Naive thymus-derived CD8-positive, alpha-beta T cell (primary cell): ENCODE measurements at places on chromosomes 1 and 21.

- DNase-seq: no peak
Observed at GRCh38 chr1:183070234-183070922, 47.2 kb downstream of the LAMC1 start.

DNA sequence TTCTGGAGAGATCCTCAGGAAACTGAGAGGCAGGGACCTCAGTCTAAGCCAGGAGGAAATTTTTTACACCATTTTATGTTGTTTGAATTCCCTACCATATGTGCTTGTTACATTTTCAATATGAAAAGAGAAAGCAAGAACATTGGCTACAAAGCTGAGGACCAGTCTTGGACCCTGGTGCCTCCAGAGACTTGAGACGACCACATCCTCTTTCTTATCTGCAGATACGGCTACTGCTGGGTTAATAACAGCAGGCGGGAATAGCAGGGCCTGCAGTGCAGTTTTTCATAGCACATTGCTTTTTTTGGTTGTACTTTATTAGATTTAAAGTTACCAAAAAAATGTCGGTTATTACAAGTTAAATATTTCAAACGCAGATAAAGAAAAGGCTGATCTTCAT lies 3.9 kb downstream of the KDM4A start:
- DNase-seq: no peak

- DNase-seq: no peak
Observed at GRCh38 chr21:16117851-16118590, 388.2 kb downstream of the USP25 start.

DNA sequence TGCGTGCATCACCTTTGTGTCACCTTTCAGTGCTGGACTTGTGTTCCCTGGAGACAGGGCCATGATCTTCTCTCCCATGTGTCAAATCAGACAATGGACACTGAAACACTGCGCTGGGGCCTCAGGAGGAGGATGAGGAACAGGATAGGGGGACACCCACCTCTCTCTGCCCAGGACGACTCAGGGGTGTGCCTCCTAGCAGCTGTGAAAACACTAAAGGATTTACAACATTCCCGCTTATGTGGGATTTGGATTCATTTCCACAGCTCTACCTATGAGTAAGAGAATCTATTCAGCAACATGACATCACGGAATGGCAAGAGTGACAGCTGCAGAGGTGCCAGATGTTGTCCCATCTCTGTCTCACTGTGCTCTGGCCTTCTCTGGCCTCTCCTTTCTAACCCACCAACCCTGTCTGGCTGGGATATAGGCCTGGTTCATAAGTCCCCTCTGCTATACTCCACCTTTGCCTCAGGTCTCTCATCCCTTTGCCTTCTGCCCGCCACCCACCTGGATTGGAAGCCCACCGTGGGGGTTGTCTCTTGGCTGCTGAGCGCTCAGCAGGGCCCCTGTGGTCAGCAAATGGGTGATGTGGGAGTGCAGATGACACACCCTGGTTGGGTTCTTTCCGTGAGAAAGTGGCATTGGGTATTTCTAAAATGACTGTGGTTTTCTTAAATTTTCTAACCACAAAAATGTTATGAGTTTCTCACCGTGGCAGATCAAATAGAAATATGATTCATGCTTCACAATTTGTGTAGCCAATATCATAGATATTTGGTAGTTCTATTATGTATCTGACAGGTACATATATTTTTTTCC lies 47.1 kb upstream of the TLR5 start:
- DNase-seq: no peak

DNA sequence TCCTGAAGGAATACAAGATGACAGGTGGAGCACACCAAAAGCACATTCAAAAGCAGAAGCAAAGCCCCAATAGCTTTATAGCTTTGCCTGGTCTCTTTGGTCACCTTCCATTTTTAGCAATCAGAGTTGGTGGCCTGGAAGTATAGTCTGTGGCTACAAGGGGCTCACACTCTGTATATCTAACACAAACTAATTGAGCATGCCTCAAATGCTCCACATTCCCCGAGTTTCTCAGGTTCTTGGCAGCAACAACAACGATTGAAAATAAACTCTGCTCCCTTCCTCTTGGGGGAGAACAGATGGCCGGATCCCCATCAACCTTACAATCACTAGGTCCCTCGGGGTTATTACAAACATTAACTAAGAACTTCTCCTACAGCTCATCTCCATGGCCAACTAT lies 24.9 kb upstream of the TADA1 start:
- DNase-seq: no peak

GRCh38 chr1:29830383-29830782 lies 594.1 kb downstream of the PTPRU start:
- DNase-seq: no peak

GRCh38 chr1:158564608-158565007 lies 5.8 kb downstream of the OR6P1 start:
- no peak for DNase-seq

- no peak for DNase-seq
Observed at GRCh38 chr1:161162052-161162451, 2.8 kb downstream of the USP21 start.

- no peak for DNase-seq
Observed at GRCh38 chr1:29227511-29227910, 3.2 kb downstream of the MECR start.

DNA sequence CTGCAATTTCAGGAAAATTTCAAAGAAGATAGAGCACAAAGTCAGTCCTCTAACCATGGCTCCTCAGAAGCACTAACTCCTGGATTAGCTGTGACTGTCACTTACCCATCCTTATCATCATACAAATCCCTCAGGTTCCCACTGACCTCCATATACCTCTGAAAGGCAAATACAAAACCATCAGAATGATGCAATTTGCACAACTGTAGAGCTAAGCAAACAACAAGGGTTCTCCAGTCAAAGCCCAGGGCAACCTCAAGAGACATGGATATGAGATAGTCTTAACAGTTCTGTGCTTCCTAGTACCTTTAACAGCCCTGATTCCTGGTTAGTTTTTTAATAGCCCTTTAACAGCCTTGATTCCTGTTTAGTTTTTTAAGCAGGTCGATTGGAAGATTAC lies 2.1 kb downstream of the SF3A3 start:
- DNase-seq: no peak

- DNase-seq: no peak
Observed at GRCh38 chr1:232368821-232369321, 261.1 kb downstream of the SIPA1L2 start.

DNA sequence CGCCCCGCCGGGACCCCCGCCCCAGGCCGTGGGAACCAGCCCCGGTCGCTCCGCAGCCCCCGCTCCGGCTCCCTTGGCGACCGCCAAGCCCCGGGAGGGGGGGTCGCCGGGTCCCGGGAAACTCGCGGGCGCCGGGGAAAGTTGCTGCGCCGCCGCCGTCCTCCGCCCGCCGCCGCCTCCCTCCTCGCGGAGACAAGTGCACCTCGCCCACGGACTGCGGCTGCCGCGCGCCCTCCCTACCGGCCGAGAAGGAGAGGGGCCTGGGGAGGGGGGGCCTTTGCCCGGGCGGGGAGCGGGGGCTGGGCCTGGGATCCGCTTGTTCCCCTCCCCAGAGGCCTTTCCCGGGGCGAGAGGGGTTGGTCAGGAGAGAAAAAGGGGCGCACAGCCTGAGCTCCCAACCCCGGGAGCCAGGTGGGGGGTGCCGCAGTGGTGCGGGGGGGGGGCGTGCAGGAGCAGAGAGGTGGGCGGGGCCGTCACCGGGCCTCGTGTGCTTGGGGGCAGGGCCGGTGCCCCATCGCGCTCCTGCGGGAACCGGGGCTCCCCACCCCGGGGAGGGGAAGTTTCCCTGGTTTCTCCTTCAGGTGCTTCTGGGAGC lies 592 bp downstream of the AGRN start:
- no peak for DNase-seq

- no peak for DNase-seq
Observed at GRCh38 chr1:56439610-56440264, 139.6 kb downstream of the PLPP3 start.

GRCh38 chr1:99728494-99729235 lies 37.8 kb downstream of the FRRS1 start:
- DNase-seq: no peak

DNA sequence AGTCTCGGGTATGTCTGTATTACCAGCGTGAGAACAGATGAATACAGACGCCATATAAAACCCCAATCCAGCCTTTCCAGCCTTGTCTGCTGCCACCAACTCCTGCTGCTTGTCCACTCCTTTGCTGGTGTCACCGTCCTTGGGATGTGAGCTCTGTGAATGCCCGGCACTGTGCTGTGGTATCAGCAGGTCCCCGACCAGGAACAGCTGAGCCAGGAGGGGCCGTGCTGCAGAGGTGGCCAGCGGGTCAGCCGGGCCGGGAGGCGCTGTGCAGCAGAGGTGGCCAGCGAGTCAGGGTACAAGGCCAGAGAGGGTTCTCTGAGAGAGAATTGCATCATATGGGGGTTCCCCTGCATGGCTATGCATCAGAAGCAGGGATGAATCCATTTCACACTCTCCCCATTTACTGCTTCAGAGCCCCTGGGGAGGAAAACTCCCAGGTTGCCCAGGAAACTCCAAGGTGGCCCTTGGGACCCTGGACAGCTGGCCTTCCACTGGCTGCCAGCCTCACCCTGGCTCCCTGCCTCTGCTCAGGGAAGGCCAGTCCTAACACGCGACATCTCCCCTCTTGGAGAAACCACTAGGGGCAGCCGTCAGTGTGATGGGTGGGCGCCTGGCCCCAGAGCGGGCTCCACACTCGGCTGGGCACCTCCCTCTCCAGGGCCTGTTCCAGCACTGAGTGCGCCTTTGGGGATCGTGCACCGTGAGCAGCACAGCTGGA lies 122.4 kb upstream of the COL6A1 start:
- DNase-seq: no peak

DNA sequence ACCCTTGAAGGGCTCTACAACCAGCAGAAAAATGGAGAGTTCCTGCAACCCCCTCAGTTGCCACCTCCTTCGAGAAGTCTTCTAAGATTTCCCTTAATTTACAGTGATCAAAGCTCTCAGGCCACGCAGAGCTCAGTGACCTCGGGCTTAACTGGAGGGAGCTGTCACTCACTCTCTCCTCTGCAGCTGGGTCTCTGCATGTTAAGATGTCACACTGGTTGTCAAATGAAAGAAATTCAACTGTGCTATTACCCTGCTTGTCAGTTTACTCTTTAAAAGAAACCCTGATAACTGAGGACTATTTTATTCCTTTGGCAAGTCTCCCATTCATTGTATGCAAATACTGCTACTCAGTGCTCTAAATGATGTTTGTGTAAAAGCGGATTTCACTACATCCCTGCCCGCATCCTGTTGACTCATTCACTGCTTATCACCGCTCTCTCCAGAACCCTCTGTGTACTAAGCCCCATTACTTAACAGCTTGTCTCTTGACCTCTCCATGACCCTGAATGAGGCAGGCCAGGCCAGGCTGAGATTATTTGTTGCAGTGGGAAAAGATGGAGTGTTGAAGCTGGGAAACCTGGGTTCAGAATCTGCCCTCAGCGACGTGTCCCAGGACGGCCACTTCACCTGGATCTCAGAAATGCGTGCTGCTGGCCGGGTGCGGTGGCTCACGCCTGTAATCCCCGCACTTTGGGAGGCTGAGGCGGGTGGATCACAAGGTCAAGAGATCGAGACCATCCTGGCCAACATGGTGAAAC lies 13.7 kb downstream of the DHRS3 start:
- peak; percentile 62 for DNase-seq

DNA sequence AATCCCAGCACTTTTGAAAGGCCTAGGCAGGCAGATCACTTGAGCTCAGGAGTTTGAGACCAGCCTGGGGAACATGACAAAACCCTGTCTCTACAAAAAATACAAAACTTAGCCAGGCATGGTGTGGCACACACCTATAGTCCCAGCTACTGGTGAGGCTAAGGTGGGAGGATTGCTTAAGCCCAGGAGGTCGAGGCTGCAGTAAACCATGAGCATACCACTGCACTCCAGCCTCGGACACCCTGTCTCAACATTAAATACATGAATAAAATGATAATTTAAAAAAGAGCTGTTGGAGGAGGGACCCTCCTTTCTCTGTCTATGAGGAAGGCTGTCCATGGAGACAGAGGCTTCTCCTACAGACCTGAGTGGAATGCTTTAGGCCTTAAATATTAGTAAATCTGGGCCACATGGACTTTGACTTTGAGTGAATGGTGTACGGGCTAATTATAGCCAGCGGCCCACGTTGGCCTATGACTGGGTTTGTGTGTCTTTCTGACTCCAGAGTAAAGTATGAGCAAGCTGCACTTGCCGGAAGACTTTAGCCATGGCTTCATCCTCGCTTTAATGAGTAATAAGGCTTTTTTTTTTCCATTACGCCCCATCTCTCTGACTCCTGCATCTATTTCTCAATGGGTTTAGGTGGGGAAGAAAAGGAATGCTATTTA lies 21.3 kb downstream of the RAB3B start:
- no peak for DNase-seq

- DNase-seq: no peak
Observed at GRCh38 chr1:160541622-160542302, 18.7 kb upstream of the SLAMF6 start.

DNA sequence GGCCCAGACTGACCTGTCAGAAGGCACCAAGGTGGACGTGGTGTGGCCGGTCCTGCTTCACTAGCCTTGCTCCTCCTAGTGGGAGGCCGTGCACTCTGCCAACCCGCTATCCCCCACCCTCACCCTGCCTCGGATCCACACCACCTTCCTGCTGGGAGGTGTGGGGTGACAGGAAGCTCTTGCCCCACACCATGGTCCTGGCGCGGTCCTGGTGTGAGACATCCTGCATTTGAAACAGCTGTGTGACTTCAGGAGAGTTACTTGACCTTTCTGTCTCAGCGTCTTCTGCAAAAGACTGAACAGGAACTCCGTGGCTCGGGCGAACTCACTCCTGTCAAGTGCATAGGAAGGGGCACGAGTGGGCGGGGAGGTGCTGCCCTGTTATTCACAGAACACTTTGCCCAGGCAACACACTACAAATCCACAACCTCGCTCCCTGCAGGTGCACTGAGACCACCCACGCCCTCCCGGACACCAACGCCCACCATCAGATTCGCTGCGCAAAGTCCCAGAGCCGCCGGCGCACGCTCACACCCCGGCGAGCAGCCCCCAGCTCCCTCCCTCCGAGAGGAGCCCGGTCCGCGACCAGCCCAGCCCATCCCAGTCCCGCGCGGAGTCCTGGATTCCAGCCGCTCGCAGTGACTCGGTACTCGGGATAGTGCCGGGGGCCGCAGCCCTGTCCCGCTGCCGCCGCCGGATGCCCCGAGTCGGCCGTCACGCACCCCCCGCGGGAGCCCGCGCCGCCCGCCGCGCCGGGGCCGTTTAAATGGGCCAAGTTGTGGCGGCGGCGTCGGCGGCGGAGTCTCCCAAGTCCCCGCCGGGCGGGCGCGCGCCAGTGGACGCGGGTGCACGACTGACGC lies at the start of gene SAMD11:
Gene SAMD11 (plus strand): TSS at position 793 of the 860 bp plus-strand sequence. CDS start 509 bp downstream, outside the sequence.
- DNase-seq: peak; percentile 59

DNA sequence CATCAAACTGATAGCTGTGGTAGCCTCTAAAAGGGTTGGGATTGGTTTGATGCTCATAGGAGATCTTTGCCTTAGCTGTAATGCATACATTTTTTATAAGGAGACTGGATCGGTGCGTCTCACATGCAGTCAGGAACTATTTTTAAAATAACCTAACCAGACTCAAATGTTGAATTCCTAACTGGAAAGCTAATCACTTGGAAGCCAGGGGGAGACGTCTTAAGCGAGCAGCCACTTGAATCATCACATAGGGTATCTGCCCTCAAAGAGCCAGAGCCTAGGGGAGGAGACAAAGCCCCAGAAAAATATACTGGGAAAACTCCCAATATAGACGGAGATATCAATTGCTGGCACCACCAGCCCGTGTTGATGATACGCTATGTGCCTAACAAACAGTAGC lies 61.7 kb upstream of the PUM1 start:
- DNase-seq: no peak

GRCh38 chr1:170929412-170929834 lies 5.9 kb upstream of the MROH9 start:
- DNase-seq: no peak

GRCh38 chr1:34690269-34690668 lies 64.6 kb upstream of the GJB5 start:
- DNase-seq: no peak
